Non-pigmented ciliary epithelial cell (primary cell): ENCODE measurements at places on chromosomes 3 and 15.
A peak's percentile ranks its signal among the peaks of the same experiment; 100 is the strongest.

- DNase-seq, result no peak
Measured at GRCh38 chr3:106296062-106296461, 427.2 kb upstream of the CBLB start.

GRCh38 chr3:179852142-179852905, 184.4 kb downstream of the PEX5L start:
- DNase-seq, result peak; percentile 35

- DNase-seq, result no peak
Measured at GRCh38 chr3:14506626-14507304, 33.4 kb downstream of the GRIP2 start.

DNA sequence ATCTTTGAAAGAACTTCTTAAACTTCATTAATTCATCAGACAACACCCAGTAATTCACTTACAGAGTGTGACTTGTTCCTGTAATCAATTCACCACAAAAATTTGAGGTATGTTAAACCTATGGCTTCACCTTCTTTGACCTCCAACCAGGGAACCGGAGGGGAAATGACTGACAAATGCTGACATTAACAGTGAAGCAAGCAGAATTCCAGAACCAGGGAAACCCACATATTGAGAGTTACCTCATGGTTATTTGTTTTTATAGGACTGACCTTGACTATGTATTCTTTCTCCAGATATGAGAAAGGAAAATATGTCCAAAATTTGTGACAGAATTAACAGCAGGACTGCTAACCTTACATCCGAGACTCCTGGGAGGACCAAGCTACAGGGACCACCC, 2.7 kb downstream of the P3H2 start:
- DNase-seq, result no peak

DNA sequence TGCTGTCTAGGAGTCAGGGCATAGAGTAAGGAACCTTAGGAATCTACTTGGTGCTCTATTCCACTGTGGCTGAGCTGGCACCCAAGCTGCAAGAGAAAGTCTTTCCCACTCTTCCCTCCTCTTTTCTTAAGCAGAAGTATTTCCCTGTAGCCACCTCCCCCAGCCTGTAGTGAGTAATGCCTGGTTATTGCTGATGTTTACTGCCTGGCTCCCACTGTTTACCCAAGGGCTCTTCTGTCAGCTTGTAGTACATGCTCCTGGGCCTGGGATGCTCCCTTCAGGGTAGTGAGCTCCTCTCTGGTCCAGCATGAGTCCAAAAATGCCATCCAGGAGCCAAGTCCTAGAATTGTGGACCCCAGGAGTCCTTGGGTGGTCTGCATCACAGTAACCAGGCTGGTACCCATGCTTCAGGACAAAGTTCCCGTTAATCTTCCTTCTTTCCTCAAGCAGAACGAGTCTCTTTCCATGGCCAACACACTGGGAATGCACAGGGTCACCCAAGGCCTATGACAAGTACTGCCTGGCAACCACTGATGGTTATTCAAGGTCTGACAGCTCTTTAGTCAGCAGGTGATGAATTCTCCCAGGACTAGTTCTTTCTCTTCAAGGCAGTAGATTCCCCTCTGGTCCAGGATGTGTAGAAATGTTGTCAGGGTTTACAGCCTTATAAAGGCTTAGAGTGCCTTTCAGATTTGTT, 17.6 kb downstream of the GALK2 start:
- no peak for DNase-seq

- DNase-seq, result no peak
Measured at GRCh38 chr15:29039466-29040369, 153.9 kb downstream of the APBA2 start.

- no peak for DNase-seq
Measured at GRCh38 chr3:176274161-176274560, 923.1 kb downstream of the TBL1XR1 start.

GRCh38 chr3:185649414-185649813, 63.3 kb downstream of the SENP2 start:
- no peak for DNase-seq

- DNase-seq, result no peak
Measured at GRCh38 chr3:99958222-99958912, 140.7 kb downstream of the CMSS1 start.

- DNase-seq, result peak; percentile 5
Measured at GRCh38 chr15:82045179-82045891, 483 bp downstream of the MEX3B start.

GRCh38 chr3:133211856-133212255, 173.7 kb downstream of the TMEM108 start:
- no peak for DNase-seq

DNA sequence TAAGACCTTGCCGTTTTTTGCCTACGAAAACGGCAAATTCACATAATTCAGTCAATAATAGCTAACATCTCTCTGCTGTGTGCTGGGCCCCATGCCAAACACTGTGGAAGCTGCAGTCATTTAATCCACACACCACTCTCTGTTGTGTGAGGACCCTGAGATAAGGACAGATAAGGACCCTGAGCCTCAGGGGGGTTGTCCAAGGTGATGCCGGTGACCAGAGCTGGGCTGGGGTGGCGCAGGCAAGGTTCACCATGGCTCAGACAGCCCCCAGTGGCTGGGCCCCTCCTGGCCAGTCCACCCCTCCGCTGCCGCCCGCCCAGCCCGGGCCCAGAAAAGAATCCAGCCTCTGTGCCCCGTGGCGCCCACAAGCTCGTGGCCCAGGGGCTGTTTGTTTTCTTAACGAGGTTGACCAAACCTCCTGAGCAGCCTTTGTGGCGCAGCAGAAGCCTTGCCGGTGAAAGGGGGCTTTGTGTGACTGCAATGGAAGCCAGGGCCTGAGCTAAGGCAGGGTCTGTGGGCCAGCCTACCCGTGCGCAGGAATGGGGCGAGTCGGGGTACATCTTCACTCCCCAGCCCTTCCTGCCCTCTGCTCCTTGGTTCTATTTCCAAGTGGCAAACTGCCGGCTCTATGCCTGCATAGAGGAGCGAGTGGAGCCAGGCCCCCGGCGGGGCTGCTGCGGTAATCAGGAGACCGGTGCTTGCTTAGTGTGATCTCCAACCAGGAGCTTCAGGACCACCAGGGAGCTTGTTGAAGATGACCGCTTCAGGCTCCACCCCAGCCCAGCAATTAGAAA, 4.4 kb upstream of the SNX22 start:
- no peak for DNase-seq

DNA sequence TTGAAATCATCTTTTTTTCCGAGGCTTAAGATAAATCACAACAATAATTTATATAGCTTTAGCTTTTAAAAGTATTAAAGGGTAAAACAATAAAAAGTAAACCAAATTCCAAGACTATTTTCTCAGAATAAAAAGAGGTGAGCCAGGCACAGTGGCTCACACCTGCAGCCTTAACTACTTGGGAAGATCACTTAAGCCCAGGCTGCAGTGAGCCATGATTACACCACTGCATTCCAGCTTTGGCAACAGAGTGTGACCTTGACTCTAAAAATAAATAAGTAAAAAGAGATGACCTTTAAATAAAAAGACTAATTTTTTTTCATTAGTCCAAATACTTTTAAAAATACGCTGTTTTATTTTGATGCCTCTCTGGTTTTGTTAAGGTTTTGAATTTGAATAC, 54.4 kb downstream of the C3orf80 start:
- no peak for DNase-seq

DNA sequence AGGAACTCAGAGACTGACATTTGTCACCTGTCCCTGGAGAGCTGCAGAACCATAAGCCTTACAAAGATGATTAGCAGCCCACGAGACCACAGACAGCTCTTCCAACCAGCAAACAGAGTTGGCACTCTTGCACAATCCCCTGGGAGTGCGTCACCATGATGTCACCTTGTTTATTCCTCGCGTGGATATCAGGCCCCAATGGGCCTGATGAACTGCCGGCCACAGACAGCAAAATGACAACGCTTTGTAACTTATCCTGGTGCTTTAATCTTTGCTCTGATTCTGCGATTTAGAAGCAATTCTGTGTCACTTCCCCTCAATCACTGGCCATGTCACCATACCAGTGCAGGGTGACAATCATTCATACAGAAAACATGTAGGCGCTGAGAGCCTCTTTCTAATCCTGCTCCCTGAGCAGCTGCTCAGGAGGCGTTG, 89.2 kb downstream of the TAMM41 start:
- no peak for DNase-seq

GRCh38 chr3:157493627-157494550, 9.3 kb downstream of the VEPH1 start:
- DNase-seq, result no peak

- DNase-seq, result no peak
Measured at GRCh38 chr3:13716540-13717221, 163.2 kb downstream of the WNT7A start.

GRCh38 chr3:45993421-45994027, 2.1 kb downstream of the FYCO1 start:
- no peak for DNase-seq

- DNase-seq, result peak; percentile 24
Measured at GRCh38 chr3:55873523-55874254, 386.6 kb upstream of the WNT5A start.

DNA sequence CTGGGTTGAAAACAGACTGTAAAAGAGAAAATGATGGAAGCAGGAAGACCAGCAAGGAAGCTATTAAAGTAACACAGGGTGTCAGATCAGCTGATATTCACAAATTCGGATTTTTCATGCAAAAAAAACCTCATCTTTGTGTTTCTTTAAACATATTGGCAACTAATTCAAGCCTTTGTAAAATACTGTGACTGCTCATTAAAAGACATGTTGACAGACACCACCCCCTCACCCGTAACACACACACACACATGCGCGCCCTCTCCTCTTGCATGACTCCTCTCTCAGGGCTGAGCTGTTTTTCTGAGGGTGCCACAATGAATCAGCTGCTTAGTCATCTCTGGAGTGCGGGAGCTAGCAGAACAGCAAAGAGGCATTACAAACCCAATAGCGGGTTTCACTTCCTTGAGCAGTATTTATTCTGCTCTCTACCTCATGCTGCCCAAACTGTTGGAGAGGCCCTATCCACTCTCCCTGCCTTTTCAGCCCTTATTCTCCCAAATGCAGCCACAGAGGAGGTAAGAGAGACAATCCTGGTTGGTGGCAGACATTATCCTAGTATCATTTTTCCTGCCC, 35.8 kb upstream of the CCDC80 start:
- DNase-seq, result peak; percentile 93

GRCh38 chr3:183984749-183985729, 32.6 kb downstream of the ABCC5 start:
- no peak for DNase-seq

- DNase-seq, result peak; percentile 83
Measured at GRCh38 chr15:99324082-99324620, 72.9 kb downstream of the LRRC28 start.

DNA sequence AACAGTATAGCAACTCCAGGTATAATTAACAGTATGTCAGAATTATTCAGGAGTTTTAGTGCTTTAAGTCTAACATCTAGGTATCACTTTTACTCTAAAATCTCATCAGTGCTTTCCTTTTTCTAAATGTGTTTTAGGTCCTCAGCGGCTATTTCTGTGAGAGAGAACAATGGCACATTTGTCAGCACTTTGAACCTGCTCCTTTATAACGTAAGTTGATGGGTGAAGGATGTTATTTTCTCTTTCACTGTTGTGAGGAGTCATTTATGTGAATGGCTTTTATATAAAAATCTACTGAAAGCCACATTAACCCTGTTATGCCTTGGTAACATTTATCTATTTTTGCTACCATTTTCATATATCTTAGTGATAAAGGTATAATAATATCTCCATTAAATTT, 22.8 kb downstream of the ZPLD1 start:
- no peak for DNase-seq

GRCh38 chr3:134354612-134355251, 19.5 kb downstream of the AMOTL2 start:
- no peak for DNase-seq

GRCh38 chr15:59611276-59612260, at the start of gene GCNT3:
Gene GCNT3 (plus strand): TSS chr15:59611783. CDS start chr15:59618239, 6,456 bp downstream.
- DNase-seq, result no peak

DNA sequence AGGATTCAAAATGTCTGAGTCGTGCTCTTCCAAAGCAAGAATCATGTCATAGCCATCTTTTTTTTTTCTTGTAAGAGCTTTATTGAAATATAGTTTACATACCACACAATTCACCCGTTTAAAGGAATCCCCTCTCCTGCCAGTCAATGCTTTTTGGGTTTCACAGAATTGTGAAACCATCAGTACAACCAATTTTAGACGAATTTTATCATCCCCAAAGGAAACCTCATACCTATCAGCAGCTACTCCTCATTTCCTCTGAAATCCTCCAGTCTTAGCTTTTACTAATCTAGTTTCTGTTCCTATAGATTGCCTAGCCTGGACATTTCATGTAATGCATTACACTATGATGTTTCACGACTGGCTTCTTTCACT, 39.6 kb downstream of the ADIPOQ start:
- no peak for DNase-seq

- no peak for DNase-seq
Measured at GRCh38 chr15:83971992-83972391, 263.6 kb upstream of the GOLGA6L4 start.

GRCh38 chr3:156628836-156629618, 45.4 kb upstream of the TIPARP start:
- no peak for DNase-seq

GRCh38 chr15:60563539-60564404, 84.8 kb upstream of the ICE2 start:
- no peak for DNase-seq

DNA sequence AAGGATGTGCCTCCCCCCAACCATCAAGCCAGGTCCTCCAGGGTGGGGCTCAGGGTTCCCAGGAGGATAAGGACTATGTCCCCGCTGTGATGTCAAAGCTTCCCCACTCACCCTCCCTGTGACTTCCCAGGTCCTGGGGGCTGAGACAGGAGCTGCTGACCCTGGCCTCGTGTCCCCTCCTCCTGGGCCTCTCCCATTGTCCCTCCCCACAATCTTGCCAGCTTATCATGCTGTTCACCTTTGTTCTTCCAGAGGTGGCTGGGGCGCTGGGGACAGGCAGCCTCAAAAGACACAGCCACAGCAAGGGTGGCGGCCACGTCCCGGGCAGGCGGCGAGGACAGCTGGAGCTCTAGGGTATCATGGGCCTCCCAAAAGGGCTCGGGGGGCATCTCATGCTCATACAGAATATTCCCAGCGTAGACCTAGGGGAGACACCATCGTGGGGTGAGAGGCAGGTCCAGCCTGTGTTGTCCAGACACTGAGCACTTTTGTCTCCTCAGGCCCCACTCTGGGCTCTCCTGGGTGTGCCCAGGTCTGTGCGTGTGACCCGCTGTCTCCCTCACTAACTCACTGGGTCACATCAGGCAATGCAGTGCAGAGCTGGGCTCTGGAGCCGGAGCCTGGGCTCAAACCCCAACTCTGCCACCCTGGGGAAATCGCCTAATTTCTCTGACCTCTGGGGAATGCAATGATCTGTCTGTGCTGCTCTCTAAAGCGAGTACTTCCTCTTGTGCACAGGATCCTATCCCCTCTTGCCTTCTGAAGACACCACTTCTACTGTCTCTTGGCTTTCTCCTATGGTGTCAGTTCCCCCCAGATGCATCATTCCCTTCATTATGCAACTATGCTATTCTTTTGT, 30.0 kb downstream of the SNX33 start:
- DNase-seq, result no peak

GRCh38 chr15:82183121-82184031, 79.2 kb downstream of the EFL1 start:
- no peak for DNase-seq

- no peak for DNase-seq
Measured at GRCh38 chr3:192991356-192991755, 73.7 kb upstream of the MB21D2 start.
